Mucosa of gallbladder (tissue), 1 donor: ENCODE measurements at places on chromosomes 2 and 18.

- no peak for DNase-seq
Observed at GRCh38 chr18:36580266-36580665, 248.5 kb downstream of the TPGS2 start.

DNA sequence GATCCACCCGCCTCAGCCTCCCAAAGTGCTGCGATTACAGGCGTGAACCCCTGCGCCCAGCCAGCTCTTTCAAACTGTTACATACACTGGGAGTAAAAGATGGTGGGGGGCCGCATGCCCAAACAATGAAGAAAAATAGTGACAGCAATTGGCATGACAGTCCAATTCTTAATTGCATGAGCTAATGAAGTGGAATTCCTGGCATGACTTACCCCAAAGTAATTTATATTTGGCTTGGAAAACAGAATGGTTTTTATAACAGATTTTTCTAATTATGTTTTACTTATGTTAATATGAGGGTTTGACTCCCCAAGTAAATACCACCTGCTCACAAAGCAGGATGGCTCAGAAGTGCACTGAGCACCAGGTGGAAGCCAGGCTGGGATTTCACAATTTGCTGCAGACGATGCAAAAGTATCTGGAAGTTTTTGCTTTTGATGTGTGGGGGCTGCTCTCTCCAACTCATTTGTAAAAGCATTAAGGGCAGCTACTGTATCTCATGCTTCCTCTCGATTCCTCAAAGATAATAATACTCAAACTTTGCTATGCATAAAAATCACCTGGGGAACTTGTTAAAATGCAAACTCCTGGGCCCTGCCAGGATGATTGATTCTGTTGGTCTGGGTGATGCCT is 24.0 kb upstream of the ATG16L1 start:
- no peak for DNase-seq

- no peak for DNase-seq
Observed at GRCh38 chr18:36035253-36035652, 32.1 kb downstream of the RPRD1A start.

- no peak for DNase-seq
Observed at GRCh38 chr2:218964041-218964771, 4.7 kb downstream of the CDK5R2 start.

DNA sequence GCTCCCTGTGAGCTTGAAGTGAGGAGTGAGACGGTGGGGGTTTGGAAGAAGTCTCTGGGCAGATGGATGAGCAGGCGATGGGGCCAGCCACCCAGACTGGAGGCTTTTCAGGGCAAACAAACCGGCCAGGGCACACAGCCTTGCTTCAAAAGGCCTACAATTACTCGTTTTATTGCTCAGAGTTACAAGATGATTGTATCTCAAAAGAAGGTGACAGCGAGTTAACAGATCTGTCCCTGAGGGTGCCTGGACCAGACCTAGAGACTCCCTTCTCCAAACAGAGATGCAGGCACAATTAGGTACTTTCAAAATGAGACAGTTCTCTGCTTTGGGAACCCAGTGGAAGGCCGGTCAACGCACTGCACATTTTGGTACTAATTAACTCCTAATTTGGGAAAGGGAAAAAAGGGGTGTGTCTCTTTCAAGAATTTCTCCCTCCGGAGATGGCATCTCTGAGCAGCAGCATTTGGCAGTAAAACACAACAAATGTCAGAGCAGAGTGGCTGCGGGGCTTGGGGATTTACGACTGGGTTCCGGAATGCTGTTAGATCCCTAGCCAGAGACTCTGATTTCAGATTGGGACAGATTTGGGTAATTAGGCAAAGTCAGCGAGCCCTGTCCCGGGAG is 226.7 kb downstream of the TTC32 start:
- no peak for DNase-seq

GRCh38 chr18:35117372-35117771 is 76.2 kb downstream of the MAPRE2 start:
- DNase-seq: no peak

- no peak for DNase-seq
Observed at GRCh38 chr2:236986524-236987330, 99.0 kb upstream of the COPS8 start.
